ENCODE measurements at places on chromosomes 3 and 15. TPM values are rescaled to one million over a fixed set of nuclear protein-coding genes. Genes with fewer than 3 reads are reported as not detected.

The UACA gene
- total RNA-seq, result 2.8 TPM

The LRRIQ4 gene
- 0.21 TPM for total RNA-seq

The ANKRD63 gene
- total RNA-seq, result not detected

The CA12 gene
- not detected for total RNA-seq

The CPN2 gene
- total RNA-seq, result not detected

The SPTSSB gene
- not detected for total RNA-seq

The C2CD4A gene
- total RNA-seq, result 0.14 TPM

The HYAL1 gene
- not detected for total RNA-seq

The PTPN23 gene
- total RNA-seq, result 29.9 TPM

The ARPP21 gene
- not detected for total RNA-seq

The HES1 gene
- not detected for total RNA-seq

The PGBD4 gene
- total RNA-seq, result 3.2 TPM

The CYP1A2 gene
- total RNA-seq, result not detected

The LRRK1 gene
- 1.4 TPM for total RNA-seq

The TMEM45A gene
- total RNA-seq, result 0.36 TPM

The BSN gene
- 0.20 TPM for total RNA-seq

The MITF gene
- total RNA-seq, result 0.23 TPM

The CFAP100 gene
- not detected for total RNA-seq

The CYP8B1 gene
- total RNA-seq, result not detected

The RLBP1 gene
- not detected for total RNA-seq

The FRMD4B gene
- 1.7 TPM for total RNA-seq

The TRPM1 gene
- total RNA-seq, result not detected

The FILIP1L gene
- 0.09 TPM for total RNA-seq

The TMEM212 gene
- not detected for total RNA-seq

The CD200 gene
- 34.5 TPM for total RNA-seq

The ARNT2 gene
- total RNA-seq, result not detected

The GPR156 gene
- not detected for total RNA-seq

The CSNK1G1 gene
- total RNA-seq, result 26.6 TPM

The ADAMTSL3 gene
- not detected for total RNA-seq

The CELF6 gene
- 0.48 TPM for total RNA-seq

The FHIT gene
- 37.0 TPM for total RNA-seq

The SNTN gene
- total RNA-seq, result not detected

The DZIP3 gene
- 20.0 TPM for total RNA-seq

The SLC6A20 gene
- total RNA-seq, result not detected

The CDCP1 gene
- 0.41 TPM for total RNA-seq

The BCL2A1 gene
- 79.8 TPM for total RNA-seq

The SHC4 gene
- 0.34 TPM for total RNA-seq

The C3orf20 gene
- 0.56 TPM for total RNA-seq

The GP9 gene
- not detected for total RNA-seq

The DLEC1 gene
- total RNA-seq, result 0.18 TPM

The FANCD2 gene
- total RNA-seq, result 101 TPM

The FRG2C gene
- total RNA-seq, result not detected

The LRRC31 gene
- total RNA-seq, result not detected

The CMTM8 gene
- 7.8 TPM for total RNA-seq

The CPB1 gene
- total RNA-seq, result not detected

The ITGB5 gene
- 0.37 TPM for total RNA-seq

The HRH1 gene
- total RNA-seq, result 0.10 TPM

The EFL1 gene
- total RNA-seq, result 28.9 TPM

The NPAP1 gene
- not detected for total RNA-seq

The ACKR2 gene
- total RNA-seq, result 1.0 TPM

All from activated naive CD4-positive, alpha-beta T cell treated with anti-CD3 and anti-CD28 coated beads, Interleukin-2, amount 50 U/mL, for 72 hours (primary cell).